GM12865 (cell line): ENCODE measurements at places on chromosomes 3 and 15.
A peak's percentile ranks its signal among the peaks of the same experiment; 100 is the strongest.

GRCh38 chr3:171054921-171055320, 28.4 kb upstream of the SLC2A2 start:
- DNase-seq: no peak

- DNase-seq: peak; percentile 65
These were observed 29.7 kb downstream of the STARD9 start for GRCh38 chr15:42604894-42605744.

GRCh38 chr3:124881976-124882697, 5.0 kb downstream of the ITGB5 start:
- DNase-seq: no peak

DNA sequence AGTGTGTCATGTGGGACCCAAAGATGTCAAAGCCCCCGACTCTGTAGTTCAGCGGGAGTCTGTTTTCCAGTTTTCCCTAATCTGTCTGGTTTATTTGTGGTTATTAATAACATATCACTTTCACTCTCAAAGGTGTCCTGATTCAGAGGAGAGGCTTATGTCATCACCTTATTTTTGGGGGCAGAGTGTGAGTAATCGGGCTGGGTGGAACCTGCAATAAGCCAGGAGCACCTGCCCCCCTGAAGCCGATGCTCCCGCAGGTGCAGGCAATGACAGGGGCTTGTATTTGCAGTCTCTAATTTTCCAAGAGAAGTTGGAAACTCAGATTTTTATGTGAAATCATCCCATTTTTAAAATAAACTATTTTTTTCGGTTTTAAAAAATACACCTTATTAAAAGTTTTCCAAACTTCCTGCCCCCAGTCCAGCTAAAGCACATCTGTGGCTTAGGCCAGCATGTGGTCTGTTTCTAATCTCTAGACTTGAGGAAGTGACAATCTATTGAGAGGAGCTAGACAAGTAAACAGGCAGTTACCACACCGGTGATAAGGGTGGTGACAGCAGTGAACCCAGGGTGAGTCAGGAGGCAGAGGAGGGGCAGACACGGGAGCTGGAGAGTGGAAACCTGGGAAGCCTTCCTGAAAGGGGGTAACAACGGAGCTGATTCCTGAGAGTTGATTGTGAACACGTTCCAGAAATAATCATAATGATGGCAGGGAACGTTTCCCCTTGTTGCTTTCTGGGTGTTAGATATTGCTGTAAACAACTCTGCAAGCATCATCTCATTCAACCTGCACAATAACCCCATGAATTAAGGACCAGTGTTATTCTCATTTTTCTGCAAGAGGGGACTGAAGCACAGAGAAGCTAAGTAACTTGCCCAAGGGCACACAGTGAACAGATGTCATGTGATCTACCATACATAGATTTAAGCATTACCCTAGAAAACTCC, 37.2 kb downstream of the BHLHE40 start:
- DNase-seq: peak; percentile 59

- no peak for DNase-seq
These were observed 93.3 kb downstream of the CLASP2 start for GRCh38 chr3:33624756-33625155.

DNA sequence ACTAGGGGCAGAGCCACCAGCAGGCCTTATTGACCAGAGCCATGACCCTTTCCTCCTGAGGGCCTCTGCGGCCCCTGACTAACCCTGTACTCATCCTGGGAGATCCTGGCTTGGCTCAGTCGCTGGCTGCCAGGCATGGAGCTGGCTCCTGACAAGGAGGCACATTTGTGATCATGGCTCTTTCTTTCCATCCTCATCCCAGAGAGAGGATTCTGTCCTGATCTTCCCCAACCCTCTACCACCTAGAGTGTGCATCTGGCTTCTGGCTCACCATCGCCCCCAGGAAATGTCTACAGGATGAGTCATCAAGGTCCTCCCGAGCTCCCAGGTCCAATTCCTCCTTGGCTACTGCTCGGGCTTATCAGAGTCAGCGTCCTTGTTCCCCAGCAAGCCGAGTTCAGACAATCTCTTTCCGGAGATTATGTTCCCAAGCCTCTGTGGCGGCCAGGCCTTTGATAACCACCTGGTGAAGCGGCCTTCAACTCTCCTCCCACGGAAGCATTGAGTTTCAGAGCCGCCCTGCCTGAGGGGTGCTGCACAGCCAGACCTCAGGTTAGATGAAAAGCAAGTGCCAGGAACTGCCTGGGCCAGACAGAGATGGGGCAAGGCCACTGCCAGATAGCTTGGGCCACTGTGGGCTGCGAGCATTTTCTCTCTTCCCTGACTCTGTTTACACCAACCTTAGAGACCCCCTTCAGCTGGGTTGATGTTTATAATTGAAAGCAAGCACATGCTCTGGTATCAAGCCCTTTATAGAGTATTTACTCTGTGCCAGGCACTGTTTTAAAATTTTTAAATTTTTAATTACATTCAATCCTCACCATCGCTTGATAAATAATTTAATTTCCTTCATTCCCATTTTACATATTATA, 44.3 kb upstream of the MRPS22 start:
- DNase-seq: no peak
